ENCODE measurements at places on chromosomes 13 and 19. TPM values are rescaled to one million over a fixed set of nuclear protein-coding genes. Genes with fewer than 3 reads are reported as not detected.
A peak's percentile ranks its signal among the peaks of the same experiment; 100 is the strongest.

C1QTNF9 gene
- 0.39 TPM for total RNA-seq

DNA sequence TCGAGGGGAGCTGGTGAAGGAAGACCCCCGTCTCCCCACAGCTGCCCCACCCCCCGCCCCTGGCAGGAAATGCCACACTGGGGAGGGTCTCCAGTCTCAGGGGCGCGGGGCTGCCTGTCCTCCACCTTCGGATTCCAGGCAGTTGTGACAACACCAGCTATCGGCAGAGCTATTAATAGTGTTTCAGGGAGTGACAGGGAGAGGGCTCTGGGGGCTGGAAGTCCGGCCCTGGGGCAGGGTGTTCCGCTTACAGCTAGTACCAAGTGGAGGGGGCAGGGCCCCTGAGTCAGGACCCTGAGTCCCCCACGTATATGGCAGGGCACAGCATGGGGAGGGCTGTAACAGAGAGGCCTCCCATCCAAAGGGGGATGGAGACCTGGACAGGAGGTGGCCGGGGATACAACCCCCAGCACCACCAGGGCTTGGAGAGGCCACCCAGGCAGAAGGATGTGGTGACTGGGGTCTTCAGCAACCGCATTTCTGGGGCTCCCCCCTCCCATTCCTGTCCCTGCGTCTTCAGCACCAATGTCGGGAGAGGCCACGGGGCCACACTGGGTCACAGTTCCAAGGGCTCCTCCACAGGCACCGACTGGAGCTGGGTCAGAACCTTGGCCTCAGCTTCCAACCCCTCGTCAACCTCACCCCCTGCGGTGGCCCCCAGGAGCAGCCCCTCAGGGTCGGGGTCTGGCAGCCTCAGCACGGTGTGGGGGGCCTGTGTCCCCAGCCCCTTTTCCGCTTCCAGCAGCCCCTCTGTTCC lies 3.9 kb downstream of the SIX5 start:
- H3K27me3 ChIP-seq, result no peaks in the 10 kb centered on the region
- no peaks in the 10 kb centered on the region for H3K36me3 ChIP-seq

IL4I1 gene
- 2.4 TPM for total RNA-seq

GRCh38 chr19:639253-640160 lies at the start of gene FGF22:
TSS of gene FGF22 (plus strand) at chr19:639879. CDS start at chr19:639926, 47 bp downstream.
- H3K4me3 ChIP-seq, result peak within 1 kb of the TSS; percentile 80
- DNase-seq, result peak; percentile 96
- no peaks in the 10 kb centered on the region for H3K36me3 ChIP-seq
- peaks cover 6% of the 10 kb centered on the region for H3K4me1 ChIP-seq

OVOL3 gene
- total RNA-seq, result not detected

GRCh38 chr13:95440441-95441088 lies 112.0 kb upstream of the CLDN10 start:
- H3K4me3 ChIP-seq, result no peak overlapping the region
- peaks cover 7% of the 10 kb centered on the region for H3K27me3 ChIP-seq
- DNase-seq, result no peak
- no peaks in the 10 kb centered on the region for H3K4me1 ChIP-seq

SPIB gene
- total RNA-seq, result 4.2 TPM

S1PR5 gene
- total RNA-seq, result 5.1 TPM

- H3K4me1 ChIP-seq, result peaks cover 12% of the 10 kb centered on the region
- no peaks in the 10 kb centered on the region for H3K27me3 ChIP-seq
- peak; percentile 63 for DNase-seq
- H3K27ac ChIP-seq, result peak overlapping the region; percentile 85
- H3K36me3 ChIP-seq, result no peaks in the 10 kb centered on the region
These were observed 5.0 kb downstream of the RNF225 start for GRCh38 chr19:58400316-58400915.

DNA sequence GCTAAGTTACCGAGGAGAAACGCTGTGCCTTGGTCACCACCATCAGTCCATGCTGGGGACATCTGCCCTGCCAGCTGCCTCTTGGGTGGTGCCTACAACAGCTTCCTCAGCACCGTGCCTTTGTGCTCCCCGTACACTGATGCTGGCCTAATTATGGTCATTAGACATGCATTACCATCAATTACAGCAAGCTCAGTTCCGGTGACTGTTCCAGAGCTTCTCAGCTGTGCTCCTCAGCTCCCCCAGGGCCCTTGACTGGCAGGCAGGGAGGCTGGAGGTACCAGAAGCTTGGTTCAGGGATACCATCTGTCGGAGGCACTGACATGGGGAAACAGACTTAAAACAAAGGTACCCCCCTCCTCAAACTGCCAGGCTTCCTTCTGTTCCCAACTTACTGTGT lies 40.2 kb downstream of the CILP2 start:
- no peak for DNase-seq
- no peaks in the 10 kb centered on the region for H3K36me3 ChIP-seq
- H3K4me1 ChIP-seq, result peaks cover 7% of the 10 kb centered on the region
- H3K27ac ChIP-seq, result no peak overlapping the region
- H3K4me3 ChIP-seq, result no peak overlapping the region

ARRDC5 gene
- 2.2 TPM for total RNA-seq

GRCh38 chr13:102724923-102725322 lies 30.1 kb upstream of the METTL21C start:
- no peak for DNase-seq
- H3K4me3 ChIP-seq, result no peak overlapping the region
- H3K36me3 ChIP-seq, result no peaks in the 10 kb centered on the region
- peaks cover 14% of the 10 kb centered on the region for H3K4me1 ChIP-seq
- no peak overlapping the region for H3K27ac ChIP-seq

DNA sequence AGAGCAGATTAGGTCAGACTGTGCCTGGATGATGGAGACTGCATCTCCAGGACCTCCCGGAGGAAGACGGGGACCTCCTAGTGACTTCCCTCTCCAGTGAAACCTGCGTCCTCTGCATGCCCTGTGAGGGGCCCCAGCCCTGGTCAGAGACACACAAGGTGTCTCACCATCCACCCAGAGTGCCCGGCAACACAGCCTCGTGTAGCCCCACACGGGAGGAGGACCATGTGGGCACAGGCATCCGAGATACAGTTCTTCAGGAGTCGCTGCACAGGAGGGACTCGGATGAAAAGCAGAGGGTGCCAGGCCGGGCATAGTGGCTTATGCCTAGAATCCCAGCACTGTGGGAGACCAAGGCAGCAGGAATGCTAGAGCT lies 64.8 kb downstream of the PEPD start:
- no peaks in the 10 kb centered on the region for H3K36me3 ChIP-seq
- no peaks in the 10 kb centered on the region for H3K27me3 ChIP-seq
- DNase-seq, result no peak
- no peak overlapping the region for H3K4me3 ChIP-seq
- H3K4me1 ChIP-seq, result no peaks in the 10 kb centered on the region

DNA sequence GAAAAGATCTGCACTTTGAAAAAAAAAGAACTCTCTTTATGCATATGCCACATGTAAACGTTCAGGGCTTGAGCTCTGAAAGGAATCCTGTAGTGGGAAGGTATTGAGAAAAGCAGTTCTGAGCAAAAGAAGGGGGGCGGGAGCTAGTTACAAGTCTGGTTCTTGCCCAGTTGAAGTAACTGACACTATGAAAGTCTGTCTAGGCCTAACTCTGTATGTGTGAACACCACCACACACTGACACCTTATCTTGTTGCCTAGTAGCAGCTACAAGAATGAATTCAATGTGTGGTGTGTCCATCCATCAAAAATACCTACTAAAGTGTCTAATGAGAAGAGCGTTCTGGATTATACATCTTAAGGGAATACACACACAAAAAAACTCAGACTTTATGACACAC lies 820.6 kb downstream of the DIAPH3 start:
- no peaks in the 10 kb centered on the region for H3K27me3 ChIP-seq
- H3K27ac ChIP-seq, result no peak overlapping the region
- no peaks in the 10 kb centered on the region for H3K4me1 ChIP-seq
- H3K36me3 ChIP-seq, result no peaks in the 10 kb centered on the region
- DNase-seq, result no peak

DNA sequence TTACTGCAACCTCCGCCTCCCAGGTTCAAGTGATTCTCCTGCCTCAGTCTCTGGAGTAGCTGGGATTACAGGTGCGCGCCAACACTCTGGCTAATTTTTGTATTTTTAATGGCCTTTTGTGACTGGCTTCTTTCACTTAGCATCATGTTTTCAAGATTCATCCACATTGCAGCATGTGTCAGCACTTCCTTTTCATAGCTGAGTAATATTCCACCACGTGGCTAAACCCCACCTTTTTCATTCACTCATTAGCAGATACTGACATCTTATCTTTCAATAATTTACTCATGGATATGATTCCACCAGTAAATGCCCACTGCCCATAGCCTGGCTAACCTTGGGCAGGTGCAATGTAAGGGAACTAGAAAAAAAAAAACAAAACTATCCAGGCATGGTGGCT lies 6.9 kb downstream of the C5AR1 start:
- H3K27me3 ChIP-seq, result peaks cover 15% of the 10 kb centered on the region
- peak overlapping the region; percentile 12 for H3K27ac ChIP-seq
- peak overlapping the region; percentile 0 for H3K4me3 ChIP-seq

C1QTNF9B gene
- total RNA-seq, result not detected

SPART gene
- total RNA-seq, result 38.9 TPM

DNA sequence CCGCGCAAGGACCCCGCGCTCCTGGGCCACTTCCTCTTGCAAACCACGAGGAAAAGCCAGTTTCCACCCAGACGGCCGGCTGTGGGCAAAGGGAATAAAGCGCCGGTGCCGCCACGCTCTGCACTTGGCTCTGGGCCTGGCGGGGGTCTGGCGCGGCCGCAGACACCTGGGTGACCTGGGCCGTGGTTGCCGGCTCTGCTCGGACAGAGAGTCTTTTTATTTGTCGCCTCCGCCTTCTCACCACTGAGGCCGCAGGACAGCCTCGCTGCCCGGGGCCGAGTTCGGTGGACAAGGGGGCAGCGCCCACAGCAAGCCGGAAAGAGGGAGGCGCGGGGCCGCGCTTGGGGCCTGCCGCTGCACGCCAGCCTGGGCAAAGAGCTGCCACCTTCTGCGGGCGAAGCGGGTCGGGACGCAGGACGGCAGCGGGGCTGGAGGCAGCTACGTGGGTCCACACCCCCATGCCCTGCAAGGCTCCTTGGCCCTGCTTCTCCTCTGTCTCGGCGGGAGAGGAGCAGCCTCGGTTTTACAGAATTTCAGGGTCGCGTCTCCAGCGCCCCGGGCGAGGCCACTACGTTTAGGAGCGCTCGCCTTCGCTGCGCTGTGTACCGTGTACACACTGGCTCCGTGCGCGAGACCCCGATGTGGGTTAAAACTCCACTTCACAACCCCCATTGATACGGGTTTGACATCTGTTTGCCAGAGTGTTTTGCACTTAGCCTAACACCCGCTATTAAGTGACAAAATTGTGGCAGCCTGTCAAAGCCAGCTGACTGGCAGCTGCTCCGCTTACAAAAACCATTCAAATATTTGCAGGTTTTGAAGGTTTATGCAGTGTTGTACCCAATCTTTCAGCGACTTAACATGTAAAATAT lies 13.0 kb upstream of the SOX1 start:
- no peak overlapping the region for H3K4me3 ChIP-seq
- H3K36me3 ChIP-seq, result peaks cover 6% of the 10 kb centered on the region
- no peak for DNase-seq

SIGLEC9 gene
- total RNA-seq, result 0.69 TPM

GRCh38 chr13:87198371-87198770 lies 472.8 kb upstream of the SLITRK5 start:
- H3K27ac ChIP-seq, result no peak overlapping the region
- H3K4me3 ChIP-seq, result no peak overlapping the region
- no peak for DNase-seq

- H3K36me3 ChIP-seq, result peaks cover 7% of the 10 kb centered on the region
- no peak for DNase-seq
- H3K4me3 ChIP-seq, result no peak overlapping the region
- H3K27ac ChIP-seq, result no peak overlapping the region
These were observed 2.6 kb downstream of the KCNJ14 start for GRCh38 chr19:48458016-48458415.

C19orf33 gene
- not detected for total RNA-seq

- no peak overlapping the region for H3K27ac ChIP-seq
- DNase-seq, result no peak
- peaks cover 22% of the 10 kb centered on the region for H3K4me1 ChIP-seq
These were observed 14.0 kb downstream of the B3GLCT start for GRCh38 chr13:31213651-31214289.

DNA sequence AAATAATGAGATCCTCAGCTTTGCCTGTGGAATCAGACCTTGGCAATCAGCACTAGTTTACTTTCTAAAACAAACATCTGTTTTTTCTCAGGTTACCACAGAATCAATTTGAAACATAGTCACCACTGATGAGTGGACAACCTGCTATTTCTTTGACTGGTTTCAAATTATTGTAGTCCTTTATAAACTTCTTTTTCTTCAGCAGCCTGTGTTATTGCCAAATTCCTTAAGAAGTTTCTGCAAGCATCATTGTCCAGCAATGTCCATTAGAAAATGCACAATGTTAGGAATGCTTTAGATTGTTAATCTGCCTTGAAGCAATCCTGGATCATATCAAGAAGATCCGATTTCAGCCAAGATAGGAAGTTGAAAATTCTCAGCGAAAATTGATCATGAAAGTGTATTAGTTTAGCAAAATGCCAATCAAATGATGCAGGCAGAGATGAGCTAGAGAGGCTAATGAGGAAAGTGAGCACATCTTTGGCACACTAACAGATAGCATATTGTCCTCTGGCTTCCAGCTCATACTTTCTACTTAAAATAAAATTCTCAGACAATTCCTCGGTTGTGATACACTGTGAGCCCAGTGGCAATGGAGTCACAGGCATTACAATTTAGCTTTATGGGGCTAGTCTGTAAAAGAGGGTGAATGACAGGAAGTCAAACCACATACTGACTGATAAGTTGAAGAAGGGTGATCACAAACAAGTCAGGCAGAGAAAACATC lies 270.6 kb downstream of the SLITRK6 start:
- no peaks in the 10 kb centered on the region for H3K4me1 ChIP-seq
- H3K27ac ChIP-seq, result no peak overlapping the region
- DNase-seq, result no peak

Data from natural killer cell treated with Interleukin-12 subunit alpha and Interleukin-12 subunit beta and Interleukin-15 and Interleukin-18, amount 100 ng/mL, for 72 hours (primary cell).